ENCODE measurements at places on chromosomes 7 and 10. TPM values are rescaled to one million over a fixed set of nuclear protein-coding genes. Genes with fewer than 3 reads are reported as not detected.

ELFN1 gene
- 7.6 TPM for total RNA-seq

CALHM1 gene
- total RNA-seq, result not detected

GPER1 gene
- total RNA-seq, result 4.9 TPM

PDE6C gene
- total RNA-seq, result not detected
